HepG2 (cell line): ENCODE measurements at places on chromosomes 5 and 9. TPM values are rescaled to one million over a fixed set of nuclear protein-coding genes. Genes with fewer than 3 reads are reported as not detected.

- DNase-seq: no peak
Observed at GRCh38 chr5:135231289-135231688, 167.7 kb downstream of the MACROH2A1 start.

DNA sequence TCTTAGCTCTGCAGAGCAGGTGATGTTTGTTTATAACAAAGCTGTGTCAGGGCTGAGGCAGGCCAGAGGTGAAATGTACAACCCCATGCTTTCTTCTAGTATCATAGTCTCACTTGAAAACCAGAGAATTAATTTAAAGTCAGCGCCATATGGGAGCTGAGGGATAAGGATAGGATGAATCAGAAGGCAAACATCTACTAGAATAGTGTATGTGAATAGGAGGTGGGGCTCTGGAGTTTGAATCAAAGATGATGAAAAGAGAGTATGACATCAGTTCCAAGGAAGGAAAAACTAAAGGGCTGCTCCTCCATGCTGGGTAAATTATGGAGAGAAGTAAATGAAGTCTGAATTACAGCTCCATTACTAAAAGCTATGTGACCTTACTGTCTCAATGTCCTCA is 441.5 kb downstream of the RASEF start:
- no peak for DNase-seq

The DIPK1B gene
- 0.18 and 0.28 TPM in 2 replicates for total RNA-seq

DNA sequence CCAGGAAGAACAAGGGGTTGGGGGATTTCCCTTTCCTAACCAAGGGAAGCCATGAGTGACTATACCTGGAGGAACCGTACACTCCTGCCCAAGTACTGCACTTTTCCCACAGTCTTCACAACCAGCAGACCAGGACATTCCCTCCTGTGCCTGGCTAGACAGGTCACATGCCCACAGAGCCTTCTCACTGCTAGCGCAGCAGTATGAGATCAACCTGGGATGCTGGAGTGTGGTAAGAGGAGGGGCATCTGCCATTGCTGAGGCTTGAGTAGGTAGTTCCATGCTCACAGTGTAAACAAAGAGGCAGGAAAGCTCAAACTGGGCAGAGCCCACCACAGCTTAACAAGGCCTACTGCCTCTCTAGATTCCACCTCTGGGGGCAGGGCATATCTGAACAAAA is 35.9 kb downstream of the SAXO1 start:
- no peak for DNase-seq

GRCh38 chr5:96903300-96903699 is 27.0 kb downstream of the ERAP2 start:
- no peak for DNase-seq

DNA sequence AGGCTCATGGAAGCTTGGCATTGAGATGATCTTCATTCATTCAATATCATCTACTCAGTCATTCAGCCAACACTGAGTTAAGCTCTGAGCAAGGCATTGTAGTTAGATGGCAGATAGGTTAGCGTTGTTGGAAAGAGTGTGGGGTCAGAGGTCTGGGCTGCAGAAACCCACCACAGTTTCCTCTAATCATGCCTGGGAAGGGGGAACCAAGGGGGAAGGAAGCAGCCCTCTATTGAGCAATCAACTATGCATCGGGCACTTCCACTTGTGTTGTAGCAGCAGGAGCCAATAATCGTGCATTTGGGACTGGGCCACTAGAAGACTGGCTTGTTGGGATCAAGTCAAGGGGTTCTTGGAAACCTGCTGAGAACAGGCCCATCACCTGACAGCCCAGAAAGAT is 139.1 kb downstream of the PIP5K1B start:
- DNase-seq: no peak
